ENCODE measurements at places on chromosomes 12 and 14.
A peak's percentile ranks its signal among the peaks of the same experiment; 100 is the strongest.

DNA sequence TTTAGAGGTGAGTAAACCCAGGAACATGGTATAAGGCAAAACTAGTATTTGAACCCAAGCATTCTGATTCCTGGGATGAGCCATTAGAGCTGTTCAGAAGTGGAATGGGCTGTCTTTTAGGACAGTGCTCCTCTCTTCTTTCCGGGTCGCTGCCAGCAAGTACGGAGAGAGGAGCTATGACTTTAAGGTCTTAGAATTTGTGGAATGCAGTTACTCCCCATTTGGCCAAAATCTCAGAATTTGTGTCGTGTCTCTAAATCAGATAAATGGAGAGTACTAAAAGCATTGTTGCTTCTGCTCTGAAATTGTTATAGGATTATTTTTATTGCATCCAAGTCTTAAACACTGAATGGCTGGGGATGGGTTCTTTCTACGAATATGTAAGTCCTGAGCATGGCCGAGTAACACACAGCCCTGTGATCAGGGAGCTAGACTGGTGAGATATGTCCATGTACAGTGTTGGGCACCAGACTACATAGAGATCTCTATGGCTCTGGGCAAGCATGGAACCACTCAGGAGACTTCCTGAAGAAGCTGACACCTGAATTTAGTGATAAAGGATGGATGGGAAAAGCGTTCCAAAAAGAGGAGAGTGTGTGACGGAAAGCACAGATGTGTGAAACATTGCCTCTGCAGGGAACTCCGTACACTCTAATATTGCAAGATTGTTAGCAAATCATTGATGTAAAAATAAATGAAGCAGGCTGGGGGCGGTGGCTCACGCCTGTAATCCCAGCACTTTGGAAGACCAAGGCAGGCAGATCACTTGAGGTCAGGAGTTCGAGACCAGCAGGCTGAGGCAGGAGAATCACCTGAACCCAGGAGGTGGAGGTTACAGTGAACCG lies 184.7 kb downstream of the SRGAP1 start:
- no peak for DNase-seq

GRCh38 chr14:55976655-55977054 lies 141.6 kb upstream of the PELI2 start:
- DNase-seq = no peak

GRCh38 chr12:112353393-112353792 lies 28.8 kb downstream of the HECTD4 start:
- no peak for DNase-seq

GRCh38 chr12:26091822-26092221 lies 33.0 kb downstream of the BHLHE41 start:
- peak; percentile 67 for DNase-seq

GRCh38 chr12:1870086-1870485 lies 48.4 kb downstream of the CACNA2D4 start:
- peak; percentile 8 for DNase-seq

DNA sequence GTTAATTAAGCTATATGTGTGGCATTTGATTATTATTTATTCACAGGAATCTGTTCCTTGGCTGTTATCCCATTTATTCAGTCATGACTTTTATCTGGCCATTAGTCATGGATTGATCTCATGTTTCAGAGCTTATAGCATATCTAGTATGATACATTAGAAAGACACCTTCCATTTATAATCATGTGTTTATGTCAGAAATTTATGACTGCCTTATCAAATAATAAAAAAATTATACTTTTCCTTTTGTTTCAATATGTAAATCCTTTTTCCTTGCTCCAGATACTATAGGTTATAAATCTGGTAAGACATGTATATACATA lies 248.0 kb upstream of the PDE3A start:
- no peak for DNase-seq

GRCh38 chr12:115010324-115010995 lies 326.5 kb upstream of the TBX3 start:
- DNase-seq = no peak

DNA sequence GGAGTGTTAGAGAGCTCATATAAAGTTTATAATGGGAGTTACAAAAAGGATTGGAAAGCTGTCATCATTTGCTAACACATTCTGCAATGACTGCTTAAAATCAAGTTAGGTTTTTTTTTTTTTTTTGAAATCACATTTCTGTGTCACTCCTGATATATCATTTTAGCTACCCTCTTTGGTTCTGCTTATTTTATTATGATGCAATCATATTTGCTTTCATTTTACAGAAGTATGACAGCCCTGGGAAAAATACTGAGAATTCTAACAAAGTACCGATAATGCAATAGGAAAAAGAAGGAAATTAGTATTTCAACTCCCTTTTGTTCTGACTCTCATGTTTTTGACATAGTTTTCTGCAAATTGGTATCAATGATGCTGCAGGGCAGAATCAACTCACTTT lies 71.6 kb upstream of the MDGA2 start:
- DNase-seq = no peak

DNA sequence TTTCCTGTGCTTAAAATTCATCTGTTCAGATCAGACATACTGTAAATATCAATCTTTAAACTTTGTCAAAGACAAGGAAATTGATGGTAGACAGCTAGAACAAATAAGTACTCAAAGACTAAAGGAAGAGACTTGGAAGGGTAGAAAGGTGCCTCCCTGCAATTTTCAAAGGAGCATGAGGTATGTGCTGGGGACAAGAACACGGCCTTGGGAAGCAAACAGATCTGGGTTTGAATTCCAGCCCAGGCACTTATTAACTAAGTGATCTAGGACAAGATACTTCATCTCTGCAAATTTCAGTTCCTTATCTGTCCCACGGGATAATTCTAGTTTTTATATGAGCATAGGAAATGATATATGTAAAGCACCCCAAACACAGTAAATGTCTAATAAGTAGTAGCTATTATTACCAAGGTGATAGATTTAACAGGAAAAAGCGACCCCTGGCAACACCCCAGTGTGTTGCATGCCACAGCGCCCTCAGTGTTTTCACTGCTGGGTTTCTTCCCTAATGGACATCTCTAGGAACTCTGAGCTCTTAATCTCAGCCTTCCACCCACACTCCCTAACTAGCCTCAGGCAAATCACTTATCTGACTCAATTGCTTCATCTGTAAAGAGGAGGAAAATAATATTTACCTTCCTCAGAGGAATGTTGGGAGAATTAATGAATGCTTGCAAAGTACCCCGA lies 44.7 kb upstream of the BMP4 start:
- peak; percentile 55 for DNase-seq

DNA sequence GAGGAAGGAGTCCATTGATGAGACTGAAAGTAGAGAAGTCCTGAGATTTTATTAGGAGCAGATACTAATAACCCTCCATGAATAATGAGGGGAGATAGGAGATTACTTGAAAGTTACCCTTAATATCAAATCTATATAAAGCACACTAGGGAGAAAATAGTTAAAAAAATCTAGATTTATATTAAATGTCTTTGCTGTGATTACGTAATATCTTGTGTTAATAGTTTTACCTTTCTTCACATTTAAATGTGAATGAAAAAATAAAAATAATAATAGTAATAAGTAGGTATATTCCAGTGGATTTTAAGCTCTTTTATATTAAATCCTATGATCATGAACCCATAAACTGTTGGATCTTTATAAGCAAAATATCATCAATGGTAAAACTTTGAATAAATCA lies 267.3 kb upstream of the SYT10 start:
- no peak for DNase-seq

GRCh38 chr14:60867503-60868172 lies 113.2 kb downstream of the TRMT5 start:
- no peak for DNase-seq

DNA sequence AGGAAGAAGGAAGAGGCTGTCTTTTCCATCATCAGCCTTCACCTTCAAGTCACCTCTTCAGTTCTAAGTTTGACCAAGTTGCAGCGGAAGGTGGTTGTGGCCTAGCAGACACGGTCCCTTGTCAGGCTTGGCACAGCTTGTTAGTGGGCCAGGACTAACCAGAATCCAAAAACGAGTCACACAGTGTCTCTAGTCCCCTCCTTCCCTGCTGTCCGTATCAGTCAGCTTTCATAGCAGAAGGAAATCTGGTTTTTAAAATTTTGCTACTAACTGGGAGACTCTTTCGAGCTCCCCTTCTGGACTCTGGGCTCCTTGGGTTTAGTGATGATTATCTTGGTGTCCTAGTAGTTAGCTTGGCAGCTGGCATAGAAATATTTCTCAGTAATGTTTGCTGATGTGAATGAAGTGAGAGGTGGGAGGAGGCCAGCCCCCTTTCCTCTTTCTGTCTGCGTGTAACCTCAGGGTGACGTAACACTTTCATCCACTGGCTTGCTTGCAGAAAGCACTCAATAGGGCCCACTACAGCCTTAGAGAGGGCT lies 3.8 kb downstream of the ETV6 start:
- DNase-seq = no peak

- DNase-seq = no peak
Observed at GRCh38 chr14:28813810-28814209, 47.2 kb downstream of the FOXG1 start.

DNA sequence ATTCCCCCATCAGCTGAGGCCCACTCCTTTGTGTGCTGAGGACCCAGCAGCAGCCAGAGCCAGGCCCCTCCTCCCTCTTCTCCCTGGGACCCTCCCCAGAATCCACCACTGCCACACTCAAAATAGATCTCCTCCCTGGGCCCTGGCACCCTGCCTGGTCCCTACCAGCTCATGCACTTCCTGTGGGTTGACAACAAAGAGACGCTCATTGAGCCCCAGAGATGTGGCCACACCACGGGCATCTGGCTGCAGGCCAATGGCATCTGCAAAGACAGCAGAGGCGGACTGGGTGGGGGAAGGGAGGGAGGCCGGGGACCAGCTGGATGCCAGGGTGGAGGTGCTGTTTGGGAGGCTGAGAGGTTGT lies 16.0 kb upstream of the ENDOU start:
- DNase-seq = no peak

GRCh38 chr12:22593864-22594263 lies 31.1 kb upstream of the ETNK1 start:
- no peak for DNase-seq

- DNase-seq = no peak
Observed at GRCh38 chr12:6367969-6368892, 7.1 kb downstream of the SCNN1A start.

DNA sequence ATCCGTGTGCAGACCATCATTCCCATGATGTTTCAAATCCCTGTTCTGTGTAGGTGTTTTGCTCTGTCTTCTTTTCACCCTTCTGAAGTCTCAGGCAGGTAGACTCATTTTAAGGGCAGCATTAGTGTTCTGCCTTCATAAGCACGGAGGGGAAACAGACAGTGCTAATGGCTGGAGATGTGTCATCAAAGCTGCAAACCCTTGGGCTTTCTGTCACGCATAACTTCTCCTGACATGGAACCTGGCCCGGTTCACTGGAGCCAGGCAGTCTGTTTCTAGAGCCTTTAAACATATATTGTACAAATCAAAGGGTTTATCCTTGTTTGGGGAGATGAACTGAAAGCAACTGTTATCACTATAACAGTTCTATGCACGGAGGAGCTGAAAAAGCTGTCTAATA lies 141.4 kb downstream of the TMEM132D start:
- no peak for DNase-seq

- no peak for DNase-seq
Observed at GRCh38 chr12:123942238-123942653, 30.4 kb downstream of the CCDC92 start.

DNA sequence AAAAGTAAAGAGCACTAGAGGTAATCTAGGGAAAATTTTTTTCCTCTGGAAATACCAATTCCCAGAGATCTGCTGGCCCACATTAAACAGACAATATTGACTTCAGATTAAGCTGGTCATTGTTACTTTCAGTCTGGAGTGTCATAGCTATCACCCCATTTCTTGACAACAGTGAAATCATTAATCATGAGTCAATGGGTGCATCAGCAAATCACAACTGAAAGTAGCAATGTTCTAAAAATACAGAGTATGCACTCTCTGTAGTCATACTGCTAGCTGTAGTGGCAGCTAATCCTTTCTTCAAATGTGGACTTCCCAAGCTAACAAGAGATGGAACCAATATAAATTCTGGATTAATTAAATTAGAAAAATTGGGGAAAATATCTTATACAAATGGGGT lies 129.9 kb downstream of the CPNE8 start:
- no peak for DNase-seq

- no peak for DNase-seq
Observed at GRCh38 chr14:20494935-20495766, 10.2 kb upstream of the RNASE10 start.

- peak; percentile 24 for DNase-seq
Observed at GRCh38 chr14:76257842-76258397, 106.2 kb downstream of the GPATCH2L start.

DNA sequence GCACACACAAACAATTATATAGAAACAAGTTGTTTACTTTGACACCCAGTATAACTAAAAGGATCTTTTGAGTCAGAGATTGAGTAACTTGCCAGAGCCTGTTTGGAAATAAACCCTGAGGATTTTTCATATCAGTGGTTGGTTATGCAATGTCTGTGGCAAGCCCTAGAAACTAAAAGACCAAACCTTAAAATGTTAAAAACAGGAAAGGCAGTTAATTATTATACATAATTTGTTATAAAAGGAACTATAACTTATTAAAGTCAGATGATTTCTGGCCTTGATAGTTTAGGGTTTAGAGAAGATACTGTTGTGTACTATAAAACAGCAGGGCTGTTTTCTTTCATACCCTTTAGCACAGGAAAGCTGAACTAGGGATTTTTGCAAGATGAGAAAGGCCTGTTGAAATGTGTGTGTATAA lies 44.1 kb downstream of the PSEN1 start:
- no peak for DNase-seq

DNA sequence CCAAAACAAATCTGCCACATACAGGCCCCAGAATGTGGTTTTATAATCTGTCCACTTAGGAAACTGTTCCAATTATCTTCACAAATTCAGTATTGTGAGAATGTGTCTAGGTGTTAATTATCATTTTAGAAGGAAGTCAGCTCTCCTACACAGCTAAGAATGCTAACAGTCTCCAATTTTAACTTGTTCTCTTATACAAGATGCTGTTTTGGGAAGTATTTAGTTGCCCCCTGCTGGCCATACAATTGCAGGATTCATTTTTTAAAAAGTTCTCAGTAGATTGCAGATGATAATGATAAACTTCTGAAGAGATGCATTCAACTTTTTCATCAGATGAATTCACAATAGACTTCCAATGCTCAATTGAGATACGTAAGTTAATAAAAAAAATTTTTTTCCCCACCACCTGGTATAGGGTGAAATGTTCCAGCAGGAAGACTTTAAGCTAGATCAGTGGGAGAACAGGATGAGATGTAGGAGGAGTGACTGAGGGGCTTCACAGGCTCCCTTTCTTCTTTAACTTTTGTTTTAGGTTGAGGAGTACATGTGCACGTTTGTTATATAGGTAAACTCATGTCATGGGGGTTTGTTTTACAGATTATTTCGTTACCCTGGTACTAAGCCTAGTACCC lies 27.3 kb upstream of the OSBPL8 start:
- peak; percentile 73 for DNase-seq

GRCh38 chr12:68189821-68190242 lies 30.3 kb upstream of the IFNG start:
- DNase-seq = no peak

DNA sequence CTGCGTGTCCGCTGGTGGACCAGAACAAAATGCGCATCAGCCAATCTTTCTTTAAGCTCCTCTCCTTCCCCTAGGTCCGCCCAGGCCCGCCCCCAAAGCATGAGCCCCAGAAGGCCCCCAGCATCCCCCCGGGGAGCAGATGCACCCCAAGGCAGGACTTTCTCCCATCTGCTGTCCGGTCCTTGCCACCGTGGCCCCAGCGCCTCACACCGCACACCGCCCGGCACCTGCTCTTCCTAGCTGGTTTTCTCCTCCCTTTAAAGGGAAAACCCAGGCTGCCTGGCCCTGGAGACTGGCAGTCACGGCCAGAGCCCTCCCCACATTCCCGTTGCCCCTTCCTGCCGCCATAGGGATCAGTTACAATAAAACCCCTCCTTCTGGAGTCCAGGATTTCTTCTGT lies 30.2 kb downstream of the RIMBP2 start:
- DNase-seq = no peak
